ENCODE measurements at places on chromosomes 2 and 18.

- no peak for DNase-seq
Observed at GRCh38 chr2:194343167-194343566, 1313.9 kb upstream of the SLC39A10 start.

DNA sequence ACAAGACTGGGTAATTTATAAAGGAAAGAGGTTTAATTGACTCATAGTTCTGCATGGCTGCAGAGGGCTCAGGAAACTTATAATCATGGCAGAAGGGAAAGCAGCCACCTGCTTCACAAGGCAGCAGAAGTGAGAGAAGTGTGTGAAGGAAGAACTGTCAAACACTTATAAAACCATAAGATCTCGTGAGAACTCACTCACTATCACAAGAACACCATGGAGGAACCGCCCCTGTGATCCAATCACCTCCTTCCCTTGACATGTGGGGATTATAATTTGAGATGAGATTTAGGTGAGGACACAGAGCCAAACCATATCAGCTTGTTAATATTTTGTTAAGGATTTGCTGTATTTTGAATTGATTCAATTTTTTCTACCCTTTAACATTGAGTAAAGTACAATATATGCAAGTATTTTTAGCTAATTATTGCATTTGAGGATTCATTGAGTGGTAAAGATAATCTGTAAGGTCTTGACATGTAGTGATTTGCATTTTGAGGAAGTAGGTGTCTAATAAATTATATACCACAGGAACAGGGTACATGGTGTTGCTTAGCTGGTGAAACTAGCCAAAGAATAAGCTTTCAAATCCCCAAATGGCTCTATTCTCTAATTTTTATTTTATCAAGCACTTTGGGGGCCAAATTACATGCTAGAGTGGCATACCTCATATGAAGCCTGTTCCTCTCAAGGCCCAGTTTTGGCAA is 3.9 kb upstream of the C2orf69 start:
- DNase-seq: no peak

GRCh38 chr2:39738936-39739335 is 40.1 kb downstream of the THUMPD2 start:
- no peak for DNase-seq

GRCh38 chr18:62792016-62792415 is 76.7 kb downstream of the PHLPP1 start:
- DNase-seq: no peak

DNA sequence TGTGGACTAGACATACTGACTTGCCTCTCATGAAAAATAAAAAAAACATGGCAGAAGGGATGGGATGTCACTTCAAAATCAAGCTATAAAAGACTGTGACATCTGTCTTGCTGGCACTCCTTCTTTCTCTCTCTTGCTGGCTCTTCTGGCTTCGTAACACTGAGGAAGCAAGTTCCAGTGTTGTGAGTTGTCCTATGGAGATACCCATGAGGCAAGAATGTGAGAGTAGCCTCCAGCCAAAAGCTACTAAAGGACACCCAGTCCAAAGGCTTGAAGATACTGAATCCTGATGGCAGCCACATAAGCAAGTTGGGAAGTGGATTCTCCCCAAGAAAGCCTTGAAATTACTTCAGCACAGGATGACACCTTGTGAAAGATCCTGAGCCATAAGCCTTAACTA is 376.1 kb upstream of the TMEFF2 start:
- no peak for DNase-seq

- DNase-seq: no peak
Observed at GRCh38 chr2:230914886-230915285, 10.2 kb downstream of the GPR55 start.

DNA sequence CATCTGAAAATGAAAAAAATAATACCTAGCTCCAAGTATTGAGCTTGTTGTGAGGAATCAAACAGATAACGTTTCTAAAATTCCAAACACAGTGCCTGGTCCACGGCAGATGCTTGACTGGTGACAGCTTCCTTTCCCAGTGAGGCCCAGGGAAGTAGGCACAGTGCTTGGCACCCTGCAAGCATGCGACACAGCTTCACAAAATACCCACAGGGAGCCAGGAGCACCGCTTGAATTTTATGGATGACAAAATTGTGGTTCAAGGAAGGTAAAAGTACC is 205.1 kb upstream of the TNP1 start:
- DNase-seq: no peak

DNA sequence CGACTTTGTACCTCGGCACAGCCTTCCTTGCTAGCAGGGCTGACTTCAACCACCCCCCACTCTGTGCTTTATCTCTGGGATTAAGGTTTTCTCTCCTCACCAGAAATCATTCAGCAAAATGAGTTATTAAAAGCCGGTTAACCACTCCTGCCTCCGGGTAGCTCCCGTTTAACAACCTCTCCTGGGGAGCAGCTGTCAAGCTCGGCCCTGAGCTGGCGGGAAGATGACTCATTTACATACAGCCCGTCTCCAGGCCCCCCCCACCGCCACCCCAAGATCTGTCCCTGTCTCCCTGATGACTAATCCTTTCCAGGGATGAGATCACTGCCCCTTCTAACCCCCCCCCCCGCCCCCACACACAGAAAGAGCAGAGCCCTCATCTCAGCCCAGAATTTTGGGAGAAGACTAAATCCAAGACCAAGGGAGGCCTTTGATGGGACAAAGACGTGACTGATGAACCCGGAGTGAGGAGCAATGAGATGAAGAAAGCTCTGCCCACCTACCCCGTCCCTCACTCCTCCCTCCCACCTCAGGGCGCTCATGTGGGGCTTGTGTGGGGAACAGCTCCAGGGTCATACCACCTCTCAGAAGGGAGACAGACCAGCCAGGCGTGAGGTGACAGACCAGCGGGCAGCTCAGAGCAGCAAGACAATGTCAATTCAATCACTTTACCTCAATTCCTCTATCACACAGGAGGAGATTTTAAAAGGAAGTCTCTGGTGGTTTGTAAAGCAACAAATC is 131.4 kb downstream of the MSH2 start:
- no peak for DNase-seq

DNA sequence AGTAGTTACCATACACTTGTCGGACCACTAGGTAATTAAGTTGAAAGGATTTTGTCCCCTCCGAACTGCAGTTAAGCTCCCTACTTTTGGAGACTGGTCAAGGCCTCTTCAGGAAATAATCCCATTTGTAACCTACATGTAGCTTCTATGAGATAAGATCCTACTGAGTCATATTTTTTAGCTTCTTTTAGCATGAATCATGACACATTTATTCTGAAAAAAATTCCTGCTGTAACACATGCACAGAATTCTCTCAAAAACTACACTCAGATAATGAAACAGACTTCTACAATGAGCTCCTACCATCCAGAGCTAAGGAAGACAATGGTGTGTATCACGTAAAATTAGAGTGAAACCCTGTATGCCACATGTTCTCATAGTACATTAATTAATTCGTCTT is 100.7 kb upstream of the CCDC195 start:
- DNase-seq: no peak

DNA sequence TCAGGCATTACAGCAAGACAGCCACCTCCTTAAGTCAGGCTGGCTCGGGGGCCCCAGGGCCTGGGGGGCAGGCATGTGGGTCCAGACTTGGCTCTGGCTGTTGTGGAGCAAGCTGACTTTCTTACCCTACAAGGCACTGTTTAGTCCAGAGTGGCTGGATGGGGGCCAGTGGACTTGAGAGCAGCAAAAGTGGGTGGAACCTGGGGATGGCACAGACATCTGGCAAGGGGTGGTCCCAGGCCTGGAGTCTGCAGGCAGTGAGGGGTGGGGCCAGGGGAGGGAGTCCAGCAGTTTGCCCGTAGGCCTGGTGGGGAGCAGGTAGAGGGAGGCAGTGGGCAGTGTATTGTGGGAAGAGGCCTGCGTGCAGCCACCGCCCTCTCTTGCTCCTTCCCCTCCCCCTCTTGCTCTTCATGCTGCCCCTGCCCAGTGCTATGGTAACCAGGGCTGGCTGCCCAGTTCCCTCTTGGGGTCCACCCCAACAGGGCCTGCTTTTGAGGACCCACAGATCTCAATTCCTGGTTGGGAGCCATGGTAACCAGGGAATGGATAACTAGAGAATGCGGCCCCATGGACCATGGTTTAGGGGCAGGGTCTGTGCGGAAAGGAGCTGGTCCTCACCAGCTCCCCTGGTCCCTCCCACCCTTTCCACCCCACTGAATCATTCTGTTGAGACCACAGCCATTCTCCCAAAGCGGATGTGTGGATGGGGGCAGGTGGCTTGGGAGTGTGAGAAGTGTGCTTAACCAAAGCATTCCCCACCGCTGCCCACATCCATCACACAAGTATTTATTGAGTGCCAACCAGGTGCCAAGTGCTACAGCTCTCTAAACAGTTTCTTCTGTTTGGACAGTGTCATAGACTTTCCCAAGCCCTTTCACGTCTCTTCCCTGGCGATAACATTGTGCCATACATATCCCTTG is 19.3 kb downstream of the SPEG start:
- DNase-seq: no peak

DNA sequence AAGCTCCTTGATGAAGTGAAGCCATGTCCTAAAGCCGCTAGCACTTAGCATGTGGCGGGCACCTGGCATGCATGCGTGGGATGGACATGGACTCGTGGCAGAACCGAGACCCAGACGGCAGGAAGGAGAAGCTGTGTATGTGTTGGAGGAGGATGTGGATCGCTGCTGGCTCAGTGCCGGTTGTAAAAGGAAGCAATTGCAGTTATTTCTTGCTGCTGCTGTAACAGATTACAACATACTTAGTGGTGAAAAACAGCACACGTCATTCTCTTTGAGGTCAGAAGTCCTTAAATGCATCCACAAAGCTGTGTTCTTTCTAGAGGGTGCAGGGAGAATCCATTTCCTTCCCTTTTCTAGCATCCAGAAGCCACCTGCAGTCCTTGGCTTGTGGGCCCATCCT is 74.6 kb downstream of the AGAP1 start:
- no peak for DNase-seq

DNA sequence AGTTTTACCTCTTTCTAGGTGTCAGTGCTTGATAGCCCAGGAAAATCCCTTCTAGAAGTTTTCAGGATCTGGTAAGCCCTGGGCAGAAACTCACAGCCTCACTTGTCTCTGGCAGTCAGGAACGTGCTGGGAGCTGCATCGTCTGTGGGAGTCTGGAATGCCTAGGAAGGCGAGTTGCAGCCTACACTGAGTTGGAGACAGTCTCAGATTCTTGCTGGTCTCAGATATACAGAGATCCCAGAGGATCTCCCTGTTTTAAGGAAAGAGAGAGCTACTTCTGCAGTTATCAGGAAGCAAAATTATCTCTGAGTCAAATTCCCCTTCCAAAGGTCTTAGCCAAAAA is 104.4 kb upstream of the CDC42EP3 start:
- DNase-seq: no peak

GRCh38 chr2:18479947-18480369 is 80.5 kb downstream of the RDH14 start:
- no peak for DNase-seq

DNA sequence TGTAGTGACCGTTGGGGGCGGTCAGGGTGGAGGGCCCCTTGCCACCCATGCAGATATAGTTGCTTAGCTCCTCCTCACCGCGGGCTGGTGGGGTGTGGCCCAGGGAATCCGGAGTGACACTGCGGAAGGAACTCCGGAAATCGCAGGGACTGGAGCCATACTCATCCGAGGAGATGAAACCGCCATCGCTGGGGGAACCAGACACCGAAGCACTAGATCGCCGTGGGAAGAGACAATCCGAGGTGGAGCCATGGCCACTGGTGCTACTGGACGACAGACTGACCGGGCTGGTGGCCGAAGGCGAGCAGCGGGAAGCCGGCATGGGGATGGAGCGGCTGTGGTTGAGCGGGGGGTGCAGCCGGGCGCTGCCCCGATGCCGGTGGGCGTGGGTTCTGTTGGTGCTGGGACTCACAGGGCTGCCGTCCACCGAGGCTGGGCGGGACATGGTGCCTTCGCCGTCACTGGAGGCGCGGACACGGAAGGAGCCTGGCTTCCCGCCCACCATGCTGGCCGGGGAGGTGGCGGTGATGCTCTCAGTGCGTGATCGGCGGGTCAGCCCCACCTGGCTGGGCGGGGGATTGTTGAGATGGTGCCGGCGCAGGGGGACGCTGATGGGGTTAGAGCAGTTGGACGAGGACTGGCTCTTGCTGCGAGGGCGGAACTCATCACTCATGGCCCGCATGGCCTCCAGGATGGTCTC is 2.2 kb downstream of the IRS1 start:
- no peak for DNase-seq

GRCh38 chr2:229903037-229903436 is 18.8 kb downstream of the TRIP12 start:
- DNase-seq: no peak

DNA sequence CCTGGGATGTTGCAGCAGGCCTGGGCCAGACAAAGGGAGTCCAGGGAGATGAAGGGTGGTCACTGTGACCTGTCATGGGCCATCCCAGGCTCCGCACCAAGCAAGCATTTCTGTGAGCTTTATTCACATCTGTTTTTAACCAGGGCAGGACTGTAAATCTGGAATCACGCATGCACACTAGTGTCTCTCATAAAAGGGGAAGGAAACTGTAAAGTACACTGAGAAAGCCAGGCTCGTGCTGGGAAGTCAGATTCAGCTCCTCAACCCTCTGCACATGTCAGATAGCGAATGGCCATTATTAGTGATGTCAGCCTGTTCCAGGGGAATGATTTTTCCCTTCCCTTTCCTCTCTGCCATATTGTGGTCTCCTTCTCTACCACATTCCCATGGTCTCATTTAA is 818.6 kb upstream of the RAB6C start:
- no peak for DNase-seq

GRCh38 chr2:55775828-55776227 is 82.2 kb upstream of the PNPT1 start:
- no peak for DNase-seq

DNA sequence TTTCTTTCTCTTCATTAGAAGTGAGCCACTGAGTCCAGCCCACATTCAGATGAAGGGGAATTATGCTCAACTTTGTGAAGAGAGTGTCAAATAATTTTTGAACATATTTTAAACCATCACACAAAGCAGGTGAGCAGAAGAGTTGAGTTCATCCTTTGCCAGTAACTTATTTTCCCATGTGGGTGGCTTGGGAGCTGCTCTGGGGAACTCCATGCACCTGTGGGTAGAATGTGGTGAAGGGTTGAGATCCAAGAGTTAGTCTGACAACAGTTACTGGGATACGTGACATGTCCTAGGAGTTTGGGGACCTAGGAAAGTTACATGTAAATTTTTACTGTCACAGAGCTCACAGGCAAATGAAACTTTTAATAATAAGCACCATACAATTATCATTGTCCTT is 21.6 kb downstream of the MAPK4 start:
- DNase-seq: no peak

DNA sequence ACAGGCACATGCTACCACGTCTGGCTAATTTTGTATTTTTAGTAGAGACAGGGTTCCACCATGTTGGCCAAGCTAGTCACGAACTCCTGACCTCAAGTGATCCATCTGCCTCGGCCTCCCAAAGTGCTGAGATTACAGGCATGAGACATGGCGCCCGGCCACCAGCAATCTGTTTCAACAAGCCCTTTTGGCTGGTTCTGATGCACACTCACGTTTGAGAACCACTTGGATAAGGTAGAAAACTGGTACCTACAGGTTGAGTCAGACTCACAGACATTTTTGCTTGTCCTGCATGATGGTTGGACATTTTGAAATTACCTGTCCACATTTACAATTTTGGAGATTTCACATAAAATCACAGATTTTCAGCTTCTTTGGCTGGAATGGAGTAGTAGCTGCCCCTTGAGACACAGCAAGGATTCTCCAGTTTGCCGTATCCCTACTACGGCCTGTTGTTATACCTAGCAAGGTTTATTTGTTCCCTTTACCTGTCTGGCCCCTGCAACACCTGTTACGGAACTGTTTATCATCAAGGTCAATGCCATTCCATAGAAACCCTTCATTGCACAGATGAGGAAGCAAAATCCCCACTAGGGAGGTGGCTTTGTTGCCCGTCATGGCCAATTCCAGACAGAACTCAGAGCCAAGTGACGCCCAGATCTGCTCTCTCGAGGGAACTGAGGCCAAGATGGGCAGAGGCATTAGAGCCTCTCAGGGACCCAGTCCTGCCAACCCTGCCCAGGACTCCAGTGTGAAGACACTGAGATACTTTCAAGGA is 31.4 kb upstream of the IGFBP2 start:
- DNase-seq: no peak
